ENCODE measurements at places on chromosomes 6 and 20.
A peak's percentile ranks its signal among the peaks of the same experiment; 100 is the strongest.

DNA sequence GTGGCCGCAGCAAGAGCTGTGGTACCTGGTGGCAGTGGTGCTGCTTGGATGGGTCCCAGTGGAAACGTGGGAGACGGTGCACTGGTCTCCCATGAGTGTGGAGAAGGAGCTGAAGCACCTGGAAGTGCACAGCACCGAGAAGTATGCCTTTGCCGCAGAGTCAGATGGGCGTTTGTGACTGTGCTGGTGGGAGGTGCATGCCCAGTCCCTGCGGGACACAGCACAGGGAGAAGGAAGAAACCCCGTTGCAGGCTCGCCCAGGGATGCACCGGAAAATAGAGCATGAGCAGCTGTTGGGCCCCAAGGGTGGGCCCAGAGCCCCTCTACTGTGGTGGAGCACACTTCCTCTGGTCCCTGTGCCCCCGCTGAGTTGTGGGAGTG is 19.3 kb upstream of the RGS17 start:
- no peak for DNase-seq

DNA sequence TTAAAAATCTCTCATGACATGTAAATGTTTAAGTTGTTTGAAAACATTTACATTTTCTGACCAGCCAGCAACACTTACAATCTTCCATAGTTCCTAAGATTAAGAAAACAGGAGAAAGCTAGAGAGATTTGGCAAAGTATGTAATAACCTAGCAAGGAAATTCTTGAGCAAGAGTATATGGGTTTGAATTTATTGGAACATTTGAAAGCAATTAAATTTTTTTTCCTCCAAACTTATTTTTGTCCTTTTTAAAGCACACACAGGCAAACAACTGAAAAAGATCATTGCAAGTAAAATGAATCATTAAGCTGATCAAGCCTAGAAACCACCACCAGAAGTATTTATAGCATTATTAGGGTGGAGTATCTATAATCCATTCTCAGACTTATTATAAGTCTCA is 20.1 kb upstream of the ZNF217 start:
- DNase-seq = no peak

DNA sequence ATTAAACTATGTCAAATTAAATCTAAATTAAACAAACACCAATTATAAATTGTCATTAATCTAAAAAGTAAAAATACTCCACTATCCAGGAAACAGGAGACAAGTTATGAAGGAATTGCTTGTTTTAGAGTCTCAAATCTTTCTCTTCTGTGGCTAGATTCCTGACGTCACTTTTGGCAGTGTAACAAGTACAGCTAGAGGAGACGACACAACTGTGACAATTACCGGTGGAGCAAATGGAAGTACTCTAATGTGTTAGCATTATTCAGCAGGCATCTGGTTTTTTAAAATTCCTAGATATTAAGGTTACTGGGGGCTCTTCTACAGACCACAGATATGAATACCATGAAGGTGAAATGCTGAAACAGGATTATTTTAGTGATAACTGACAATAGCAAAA is 1042.7 kb downstream of the EPHA7 start:
- DNase-seq = no peak

DNA sequence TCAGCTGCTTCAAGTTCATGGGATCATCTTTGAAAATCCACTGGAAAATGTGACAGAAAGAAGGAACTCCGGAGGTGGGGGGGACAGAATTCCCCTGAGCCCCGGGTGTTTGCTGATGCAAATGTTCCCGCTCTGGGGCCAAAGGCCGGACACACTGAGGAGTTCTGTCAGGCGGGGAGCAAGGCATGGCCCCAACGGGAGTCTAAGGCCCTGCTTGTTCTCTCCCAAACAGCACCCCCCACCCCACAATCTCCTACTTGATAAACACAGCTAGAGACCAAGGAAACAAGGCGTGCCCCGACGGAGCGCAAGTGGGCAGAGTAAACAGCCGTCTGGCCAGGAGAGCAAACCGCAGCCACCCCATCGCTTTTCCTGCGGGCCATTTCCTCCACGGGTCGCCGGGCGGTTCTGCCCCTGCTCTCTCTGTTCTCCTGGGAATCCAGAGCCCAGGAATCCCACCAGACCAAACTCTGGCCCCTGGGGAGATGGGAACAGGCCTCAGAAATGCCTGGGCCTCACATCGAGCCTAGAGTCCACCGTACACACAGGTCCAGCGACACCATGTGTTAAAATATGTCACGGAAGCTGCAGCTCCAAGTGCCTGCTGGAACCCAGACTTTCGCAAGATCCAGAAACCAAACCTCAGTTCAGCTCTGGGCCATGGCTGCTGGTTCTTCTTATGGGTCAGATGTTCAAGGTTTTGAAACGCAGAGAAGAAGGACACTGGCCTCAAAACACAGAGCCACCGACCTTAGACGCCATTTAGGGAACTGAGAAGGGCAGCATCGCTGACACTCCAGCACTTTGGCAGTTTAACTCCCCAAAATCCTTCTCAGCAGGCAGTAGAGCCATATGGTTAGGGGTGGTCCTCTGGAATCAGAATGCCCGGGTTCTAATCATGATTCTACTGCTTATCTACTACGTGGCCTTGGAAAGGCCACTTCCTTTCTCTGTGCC is 104.2 kb downstream of the PREX1 start:
- DNase-seq = no peak

- peak; percentile 15 for DNase-seq
Measured at GRCh38 chr20:32535953-32536823, 48.9 kb downstream of the NOL4L start.

- peak; percentile 56 for DNase-seq
Measured at GRCh38 chr6:134853111-134854055, 96.5 kb downstream of the ALDH8A1 start.

GRCh38 chr6:89921691-89922090 is 27.4 kb downstream of the GJA10 start:
- DNase-seq = no peak

DNA sequence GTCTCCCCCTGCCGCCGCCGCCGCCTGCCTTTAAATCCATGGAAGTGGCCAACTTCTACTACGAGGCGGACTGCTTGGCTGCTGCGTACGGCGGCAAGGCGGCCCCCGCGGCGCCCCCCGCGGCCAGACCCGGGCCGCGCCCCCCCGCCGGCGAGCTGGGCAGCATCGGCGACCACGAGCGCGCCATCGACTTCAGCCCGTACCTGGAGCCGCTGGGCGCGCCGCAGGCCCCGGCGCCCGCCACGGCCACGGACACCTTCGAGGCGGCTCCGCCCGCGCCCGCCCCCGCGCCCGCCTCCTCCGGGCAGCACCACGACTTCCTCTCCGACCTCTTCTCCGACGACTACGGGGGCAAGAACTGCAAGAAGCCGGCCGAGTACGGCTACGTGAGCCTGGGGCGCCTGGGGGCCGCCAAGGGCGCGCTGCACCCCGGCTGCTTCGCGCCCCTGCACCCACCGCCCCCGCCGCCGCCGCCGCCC is 474 bp downstream of the CEBPB start:
- peak; percentile 54 for DNase-seq

DNA sequence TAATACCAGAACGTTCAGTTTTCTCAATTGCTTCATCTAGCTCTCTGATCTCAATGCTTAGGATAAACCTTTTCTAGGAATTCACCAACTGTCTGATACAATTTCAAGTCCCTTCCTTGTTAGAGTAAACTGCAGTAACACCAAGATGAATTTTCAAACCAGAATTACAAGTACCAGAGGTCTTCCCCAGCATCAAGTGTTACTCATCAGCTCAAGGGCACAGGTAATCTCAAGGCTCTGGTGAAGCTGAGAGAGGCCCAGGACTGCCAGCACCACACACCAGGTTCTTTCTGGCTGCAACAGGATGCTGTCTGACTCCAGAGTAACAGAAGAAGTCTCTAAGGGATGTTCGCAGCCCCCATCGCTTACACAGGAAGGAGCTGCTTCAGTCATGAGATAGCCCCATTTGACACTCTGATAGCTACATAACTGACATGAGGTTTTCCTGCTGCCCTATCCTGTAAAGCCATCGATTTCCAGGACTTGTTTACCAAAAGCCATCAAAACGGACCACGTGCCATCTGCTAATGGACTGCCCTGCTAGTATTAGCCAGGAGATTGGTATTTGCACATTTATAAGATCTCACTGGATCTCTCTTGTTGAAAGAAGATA is 549.4 kb downstream of the UTRN start:
- DNase-seq = no peak

DNA sequence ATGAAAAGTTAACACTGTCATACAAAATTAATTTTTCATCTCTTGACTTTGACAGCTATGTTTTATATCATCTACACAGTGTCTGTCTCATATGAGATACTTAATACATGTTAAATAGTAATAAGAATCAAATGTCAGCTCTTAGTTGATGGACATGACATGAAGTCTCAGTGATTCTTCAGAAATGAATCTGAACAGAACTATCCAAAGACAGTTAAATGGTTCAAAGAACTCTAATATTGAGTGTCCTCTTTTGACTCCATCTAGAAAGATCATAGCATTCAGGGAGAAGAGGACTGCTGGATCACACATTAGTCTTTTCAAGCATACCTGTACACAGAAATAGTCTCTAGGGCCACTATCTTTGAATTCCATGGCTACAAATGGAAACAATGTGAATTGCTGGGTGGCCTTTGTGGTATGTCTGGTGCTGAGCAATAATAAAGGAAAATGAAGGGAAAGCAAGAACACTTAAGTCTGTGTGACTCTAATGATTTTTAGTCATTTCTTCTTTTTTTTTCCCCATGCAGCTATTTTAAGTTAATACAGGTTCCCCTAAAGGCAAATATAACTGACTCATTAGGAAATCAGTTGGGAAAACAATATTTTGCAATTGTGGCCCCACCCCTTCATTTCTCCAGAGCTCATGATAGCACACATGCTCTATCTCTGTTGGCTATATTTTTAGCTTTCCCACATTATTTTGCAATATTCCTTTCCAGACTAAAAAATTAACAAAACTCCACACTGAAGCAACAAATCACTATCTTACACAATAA is 367.5 kb downstream of the GRIK2 start:
- peak; percentile 83 for DNase-seq

DNA sequence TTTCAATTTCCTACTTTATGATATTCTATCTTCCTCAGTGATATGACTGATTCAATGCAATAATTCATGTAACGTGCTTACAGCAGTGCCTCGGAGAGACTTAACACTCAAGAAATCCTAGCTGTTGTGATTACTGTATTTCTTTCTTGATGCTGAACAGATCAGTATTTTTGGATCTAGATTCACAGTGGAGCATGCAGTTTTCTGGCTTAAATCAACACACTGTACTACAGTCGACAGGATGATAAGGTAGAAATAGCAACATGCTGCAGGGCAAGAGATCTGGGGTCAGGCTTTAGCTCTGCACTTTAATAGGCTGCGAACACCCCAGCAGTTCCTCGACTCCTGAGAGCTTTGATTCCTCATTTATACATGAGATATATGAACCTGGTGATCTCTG is 161.0 kb downstream of the AIG1 start:
- no peak for DNase-seq

DNA sequence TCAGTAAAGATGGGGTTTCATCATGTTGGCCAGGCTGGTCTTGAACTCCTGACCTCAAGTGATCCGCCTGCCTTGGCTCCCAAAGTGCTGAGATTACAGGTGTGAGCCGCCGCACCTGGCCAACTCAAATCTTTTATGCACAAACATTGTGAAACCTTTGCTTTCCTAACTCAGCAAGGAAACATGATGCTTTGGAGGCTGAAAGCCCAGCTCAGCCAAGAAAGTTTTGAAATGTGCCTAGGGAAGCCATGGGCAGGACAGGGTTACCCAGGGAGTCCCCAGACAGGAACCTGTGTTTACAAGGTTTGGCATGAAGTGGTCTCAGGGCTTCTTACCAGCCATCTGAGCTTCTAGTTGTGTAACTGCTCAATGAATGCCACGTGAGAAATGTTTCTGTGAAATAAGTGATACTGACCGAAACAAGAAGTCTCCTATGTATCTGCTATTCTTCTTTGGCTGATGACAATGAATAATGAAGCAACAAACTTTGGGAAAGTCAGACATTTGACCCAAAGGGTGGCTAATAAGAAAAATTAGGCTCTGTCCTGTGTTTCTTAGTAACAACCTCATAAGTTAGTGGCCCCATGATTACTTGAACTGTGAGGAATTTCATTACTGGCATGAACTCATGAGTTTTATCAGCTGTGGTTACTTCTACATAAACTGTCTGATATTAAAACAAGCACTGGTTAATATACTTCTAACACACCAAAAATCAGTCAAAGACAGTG is 163.5 kb downstream of the KIF6 start:
- no peak for DNase-seq

- no peak for DNase-seq
Measured at GRCh38 chr20:32036252-32036651, 15.8 kb upstream of the HCK start.

GRCh38 chr6:53956068-53956711 is 155.1 kb upstream of the MLIP start:
- DNase-seq = peak; percentile 75

GRCh38 chr6:82843291-82843885 is 222.3 kb downstream of the UBE3D start:
- DNase-seq = no peak

GRCh38 chr6:145331066-145331465 is 404.3 kb downstream of the EPM2A start:
- no peak for DNase-seq

DNA sequence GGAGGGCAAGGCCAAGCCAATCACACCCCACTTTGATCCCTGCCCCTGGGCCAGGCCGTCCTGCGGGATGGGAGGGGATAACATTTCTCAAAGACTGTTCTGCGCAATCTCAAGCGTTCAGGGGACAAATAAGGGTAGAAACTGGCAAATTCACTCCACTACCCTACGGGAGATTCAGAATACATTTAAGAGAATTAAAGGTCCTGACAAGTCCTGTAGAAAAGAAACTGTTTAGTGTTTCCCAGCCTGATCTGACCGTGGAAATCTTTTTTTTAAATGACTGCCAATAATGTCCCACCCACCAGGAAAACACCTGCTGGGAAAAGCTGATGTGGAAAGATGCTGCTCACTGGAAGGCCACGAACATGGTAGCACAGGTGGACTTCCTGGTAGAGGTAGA is 140.6 kb upstream of the RNF24 start:
- DNase-seq = no peak

- no peak for DNase-seq
Measured at GRCh38 chr20:16569246-16570153, 3.7 kb downstream of the KIF16B start.

DNA sequence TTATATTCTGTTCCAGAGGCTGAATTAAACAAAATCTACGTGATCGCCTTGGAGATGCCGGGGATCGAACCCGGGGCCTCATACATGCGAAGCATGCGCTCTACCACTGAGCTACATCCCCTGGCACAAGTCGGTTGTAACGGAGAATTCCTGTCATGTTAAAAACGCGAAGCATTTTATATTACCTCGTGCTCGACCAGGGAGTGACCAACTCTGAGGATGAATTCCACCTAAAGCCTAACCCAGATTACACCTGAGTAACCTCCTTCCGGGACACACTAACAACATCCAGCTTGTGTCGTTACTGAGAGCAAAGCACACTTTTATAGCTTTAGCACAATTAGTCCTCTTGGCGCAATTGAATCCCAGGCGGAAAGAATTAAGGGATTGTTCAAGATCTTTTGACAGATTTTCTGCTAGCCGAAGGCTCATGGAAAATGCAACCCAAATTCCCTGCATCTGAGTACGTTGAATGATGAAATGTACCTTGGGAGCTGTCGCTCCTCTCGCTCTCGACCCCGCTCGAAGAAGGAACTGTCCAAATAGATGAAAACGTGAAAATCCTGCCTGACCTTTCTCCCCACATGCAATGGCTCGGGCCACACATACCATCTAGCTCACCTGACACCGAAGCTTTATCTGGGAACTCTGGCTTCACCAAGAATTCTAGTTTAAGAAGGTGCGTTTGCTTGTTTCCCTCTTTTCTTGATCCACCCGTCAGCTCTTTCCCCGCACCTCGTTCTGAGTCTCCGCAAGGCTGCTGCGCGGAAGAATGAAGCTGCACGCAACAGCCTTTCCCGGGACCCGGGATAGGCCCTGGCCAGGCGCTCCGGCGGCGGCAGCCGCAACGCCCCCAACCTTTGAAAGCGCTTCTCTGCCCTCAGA is 148.3 kb downstream of the GPX5 start:
- DNase-seq = peak; percentile 78

All from EL (cell line).